Activated naive CD4-positive, alpha-beta T cell treated with anti-CD3 and anti-CD28 coated beads, Interleukin-2, amount 50 U/mL, for 72 hours (primary cell): ENCODE measurements at places on chromosomes 5 and 9. TPM values are rescaled to one million over a fixed set of nuclear protein-coding genes. Genes with fewer than 3 reads are reported as not detected.

The LMAN2 gene
- 96.7 TPM for total RNA-seq

The TUSC1 gene
- total RNA-seq = 0.47 TPM

GRCh38 chr5:77266291-77266690 lies 55.8 kb downstream of the PDE8B start:
- no peak for DNase-seq

GRCh38 chr9:101073122-101073521 lies 44.6 kb downstream of the PLPPR1 start:
- DNase-seq = no peak

DNA sequence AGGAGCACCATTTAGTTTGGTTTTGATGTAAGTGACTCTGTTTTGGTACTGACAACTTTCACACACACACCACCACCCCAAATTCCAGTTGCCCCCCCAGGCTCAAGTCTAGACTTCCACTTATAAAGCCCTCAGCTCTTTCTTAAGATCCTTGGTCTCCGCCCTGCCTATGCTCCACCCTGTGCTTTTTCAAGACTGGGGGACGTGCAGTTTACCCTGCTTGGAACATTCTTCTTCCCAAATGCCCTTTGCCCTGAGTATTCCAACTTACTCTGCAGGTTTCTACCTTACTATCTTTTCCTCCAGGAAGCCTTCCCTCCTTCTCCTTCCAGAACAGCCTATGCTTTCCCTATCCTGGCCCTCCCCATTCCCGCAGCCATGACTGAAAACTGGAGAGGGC lies 1.5 kb upstream of the TRIM14 start:
- no peak for DNase-seq

DNA sequence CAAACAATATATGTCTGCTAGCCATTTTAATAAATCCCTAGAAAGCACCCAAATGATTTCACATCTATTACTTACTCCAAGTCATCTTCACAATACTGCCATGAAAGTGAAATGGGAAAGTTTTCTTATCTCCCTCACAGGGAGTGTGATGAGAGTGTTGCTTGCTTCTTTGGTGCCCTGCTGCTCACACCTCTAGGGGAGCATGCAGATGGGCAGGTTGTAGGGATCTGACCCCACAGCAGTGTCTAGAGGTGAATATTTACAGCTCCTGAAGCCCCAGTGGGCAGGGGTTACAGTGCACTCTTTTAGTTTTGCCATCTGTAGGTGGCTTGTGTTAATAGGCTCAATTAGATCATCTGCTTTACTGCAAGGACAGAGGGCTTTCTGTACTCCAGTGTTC lies 173.2 kb downstream of the GABRG2 start:
- no peak for DNase-seq

DNA sequence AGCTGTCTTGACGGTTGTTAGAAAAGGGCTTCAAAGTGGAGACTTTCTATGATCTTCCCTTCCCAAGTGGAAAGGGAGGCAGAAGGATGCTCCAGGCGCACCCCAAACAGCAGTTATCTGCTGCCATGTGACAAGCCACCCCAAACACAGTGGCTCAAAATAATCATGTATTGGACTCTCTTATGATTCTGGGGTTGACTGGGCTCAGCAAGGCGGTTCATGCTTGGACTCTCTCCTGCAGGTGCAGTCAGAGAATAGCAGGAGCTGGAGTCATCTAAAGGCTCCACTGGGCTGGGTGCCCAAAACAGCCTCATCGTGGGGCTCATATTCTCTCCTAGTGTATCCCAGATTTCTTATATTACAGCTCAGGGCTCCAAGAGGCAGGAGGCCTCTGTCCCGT lies 177.6 kb upstream of the IER5L start:
- DNase-seq = no peak

GRCh38 chr5:62266573-62266972 lies 39.4 kb upstream of the KIF2A start:
- DNase-seq = no peak

GRCh38 chr5:32932241-32932935 lies 221.3 kb downstream of the NPR3 start:
- no peak for DNase-seq
